NCI-H1105 treated with DMSO at 0.1 percent for 48 hours (cell line): ENCODE measurements at places on chromosomes 4 and X.

DNA sequence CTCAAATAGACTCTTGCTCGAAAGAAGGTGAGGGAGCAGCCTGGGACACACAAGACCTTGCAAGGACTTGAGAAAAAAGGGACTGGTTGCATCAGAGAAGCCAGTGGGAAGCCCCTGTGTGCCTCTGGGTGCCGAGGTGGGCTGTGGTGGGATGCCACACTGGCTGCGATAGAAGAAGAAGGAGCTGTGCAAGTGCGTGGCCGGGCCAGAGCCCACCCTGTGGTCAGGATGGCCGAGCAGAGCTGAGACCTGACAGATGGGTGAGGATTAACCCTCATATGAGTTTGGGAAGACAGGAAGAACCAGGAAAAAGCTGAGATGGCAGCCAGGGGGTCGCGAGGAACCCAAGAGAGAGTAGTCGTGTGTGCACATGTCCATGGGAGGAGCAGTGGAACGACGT, 44.6 kb upstream of the HGFAC start:
- no peak for DNase-seq

GRCh38 chr4:40199179-40199670, 2.4 kb downstream of the RHOH start:
- no peak for DNase-seq

- DNase-seq = no peak
These were observed 23.8 kb downstream of the AFAP1 start for GRCh38 chr4:7915875-7916242.

DNA sequence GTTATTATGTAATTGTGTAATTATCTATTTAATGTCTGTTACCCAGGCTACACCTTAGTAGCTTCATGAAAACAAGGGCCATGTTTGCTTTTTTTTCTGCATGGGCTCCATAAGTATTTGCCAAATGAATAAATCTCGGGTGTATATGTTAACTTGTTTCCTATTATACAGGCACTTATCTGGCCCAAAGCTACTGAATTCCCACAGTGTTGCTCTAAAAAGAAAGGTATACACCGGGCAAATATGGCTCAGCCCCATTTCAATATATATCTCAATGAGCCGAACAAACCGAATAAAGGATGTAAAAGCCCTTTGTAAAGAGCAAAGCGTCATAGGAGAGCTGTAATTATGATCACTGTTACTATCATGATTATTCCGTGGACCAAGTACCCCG, 767 bp downstream of the PAQR3 start:
- DNase-seq = peak; percentile 44

DNA sequence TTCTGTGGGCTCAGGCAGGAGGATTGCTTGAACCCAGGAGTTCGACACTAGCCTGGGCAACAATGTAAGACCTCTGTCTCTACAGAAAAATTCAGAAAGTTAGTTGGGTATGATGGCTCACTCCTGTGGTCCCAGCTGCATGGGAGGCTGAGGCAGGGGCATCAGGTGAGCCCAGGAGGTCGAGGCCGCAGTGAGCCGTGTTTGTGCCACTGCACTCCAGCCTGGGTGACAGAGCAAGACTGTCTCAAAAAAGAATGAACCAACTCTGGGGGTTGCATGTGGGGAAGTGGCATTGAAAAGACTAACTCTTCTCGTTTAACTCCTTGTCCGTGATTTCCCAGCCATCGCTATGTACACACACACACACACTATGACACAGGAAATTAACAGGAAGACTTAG, 26.9 kb downstream of the ENOPH1 start:
- no peak for DNase-seq

- DNase-seq = peak; percentile 2
These were observed 139.3 kb downstream of the TLL1 start for GRCh38 chr4:166012129-166013030.

DNA sequence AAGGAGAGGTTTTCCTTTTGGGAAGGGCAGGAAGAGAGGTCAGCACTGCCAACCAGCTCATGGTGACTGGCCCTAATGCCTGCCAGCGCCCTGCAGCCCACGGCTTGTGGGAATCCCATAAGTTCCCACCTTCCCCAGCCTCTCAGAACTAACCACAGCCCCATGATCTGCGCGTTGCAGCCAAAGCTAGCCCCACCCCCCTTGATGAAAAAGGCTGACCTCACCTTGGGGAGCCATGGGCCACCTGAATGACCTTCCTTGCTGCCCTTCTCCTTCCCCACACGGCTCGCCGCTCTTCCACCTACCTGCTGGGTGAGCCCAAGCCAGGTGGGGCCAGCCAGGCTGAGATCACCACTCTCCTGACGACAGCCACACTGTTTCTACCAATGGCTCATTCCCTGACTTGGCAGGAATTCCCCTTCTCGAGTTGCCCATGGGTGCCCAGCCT, 3.9 kb upstream of the ELF4 start:
- no peak for DNase-seq

GRCh38 chr4:7859326-7859725, 80.3 kb downstream of the AFAP1 start:
- DNase-seq = no peak

GRCh38 chr4:100450449-100450848, 67.4 kb downstream of the EMCN start:
- no peak for DNase-seq

- DNase-seq = no peak
These were observed 6.2 kb upstream of the AFF1 start for GRCh38 chr4:86928400-86929255.

DNA sequence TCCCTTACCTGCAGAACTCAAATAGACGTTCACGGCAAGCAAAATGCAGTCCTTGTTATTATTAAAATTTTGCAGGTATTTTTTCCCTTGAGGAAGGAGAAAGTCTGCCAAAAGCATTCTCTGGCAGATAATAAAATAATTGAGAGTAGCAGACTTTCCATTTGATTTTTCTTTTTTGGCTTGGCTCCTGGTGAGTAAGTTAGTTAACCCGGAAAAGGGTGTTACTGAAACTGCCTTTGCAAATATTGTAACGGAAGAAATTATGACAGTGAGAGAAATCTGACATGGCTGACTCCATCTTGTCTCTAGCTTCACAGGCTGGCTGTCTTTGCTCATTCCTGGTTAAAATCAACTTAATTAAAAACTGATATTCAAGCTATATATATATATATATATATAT, 100.5 kb downstream of the GPR143 start:
- DNase-seq = no peak

DNA sequence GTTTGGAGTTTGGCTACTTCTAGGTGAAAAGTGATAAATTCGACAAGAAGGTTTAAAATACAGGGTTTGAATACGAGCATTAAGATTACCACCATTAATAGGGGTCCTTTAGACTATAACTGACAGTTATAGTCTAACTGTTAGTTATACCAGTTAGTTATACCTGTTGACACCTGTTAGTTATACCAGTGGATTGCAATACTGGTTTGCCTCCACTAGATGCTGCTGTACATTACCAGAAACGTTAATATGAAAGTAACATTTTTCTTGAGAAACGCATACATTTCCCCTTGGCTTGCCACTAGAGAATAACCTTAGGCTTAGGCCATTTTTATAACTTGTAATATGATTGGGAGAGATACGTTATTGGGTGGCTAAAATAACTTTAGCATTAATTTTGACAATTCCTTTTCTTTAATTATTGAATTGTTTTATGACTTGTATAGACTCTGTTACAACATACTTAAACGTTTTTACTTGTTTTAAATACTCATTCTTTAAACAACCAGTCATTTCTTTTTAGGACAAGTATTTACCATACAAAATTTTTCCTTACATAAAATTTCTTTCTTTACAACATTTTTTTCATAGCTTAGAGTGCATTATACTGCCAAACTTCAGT, 911.2 kb downstream of the FSTL5 start:
- DNase-seq = no peak

GRCh38 chrX:115584696-115585095, 23.7 kb downstream of the PLS3 start:
- DNase-seq = no peak

GRCh38 chr4:113763029-113763285, 1.4 kb upstream of the CAMK2D start:
- DNase-seq = no peak

- DNase-seq = no peak
These were observed 117.3 kb downstream of the FAM13A start for GRCh38 chr4:88939697-88940096.

- no peak for DNase-seq
These were observed 116.1 kb downstream of the SPCS3 start for GRCh38 chr4:176435901-176436292.

GRCh38 chrX:31670245-31670644, 598.4 kb upstream of the FTHL17 start:
- no peak for DNase-seq

GRCh38 chr4:108861334-108861733, 98.5 kb upstream of the ETNPPL start:
- no peak for DNase-seq

GRCh38 chr4:152771741-152772533, 7.6 kb downstream of the TIGD4 start:
- no peak for DNase-seq

- DNase-seq = no peak
These were observed 6.9 kb upstream of the NSD2 start for GRCh38 chr4:1864076-1865008.

- DNase-seq = peak; percentile 4
These were observed 803.6 kb upstream of the ADGRL3 start for GRCh38 chr4:60396341-60397049.

DNA sequence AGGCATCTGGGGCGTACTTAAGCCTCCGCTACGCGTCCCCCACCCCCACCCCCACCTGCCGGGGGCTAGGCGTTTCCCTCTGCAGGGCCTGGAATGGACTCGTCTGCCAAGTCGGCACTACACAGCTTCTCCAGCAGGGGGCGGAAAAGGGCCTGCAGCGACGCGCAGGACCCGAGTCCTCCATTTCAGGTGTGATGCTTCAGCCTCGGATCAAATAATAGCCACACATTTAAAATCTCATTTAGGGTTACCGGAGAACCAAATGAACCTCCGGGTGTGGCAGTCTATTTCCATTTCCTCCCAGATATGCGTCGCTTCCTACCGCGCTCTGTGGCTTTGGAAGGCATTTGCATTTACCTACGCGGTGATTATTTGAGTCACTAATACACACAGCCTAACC, 2.9 kb downstream of the PAK3 start:
- DNase-seq = no peak

GRCh38 chr4:113384600-113384999, 335.1 kb downstream of the ANK2 start:
- no peak for DNase-seq

GRCh38 chr4:177408023-177408422, 34.2 kb downstream of the AGA start:
- DNase-seq = peak; percentile 33

DNA sequence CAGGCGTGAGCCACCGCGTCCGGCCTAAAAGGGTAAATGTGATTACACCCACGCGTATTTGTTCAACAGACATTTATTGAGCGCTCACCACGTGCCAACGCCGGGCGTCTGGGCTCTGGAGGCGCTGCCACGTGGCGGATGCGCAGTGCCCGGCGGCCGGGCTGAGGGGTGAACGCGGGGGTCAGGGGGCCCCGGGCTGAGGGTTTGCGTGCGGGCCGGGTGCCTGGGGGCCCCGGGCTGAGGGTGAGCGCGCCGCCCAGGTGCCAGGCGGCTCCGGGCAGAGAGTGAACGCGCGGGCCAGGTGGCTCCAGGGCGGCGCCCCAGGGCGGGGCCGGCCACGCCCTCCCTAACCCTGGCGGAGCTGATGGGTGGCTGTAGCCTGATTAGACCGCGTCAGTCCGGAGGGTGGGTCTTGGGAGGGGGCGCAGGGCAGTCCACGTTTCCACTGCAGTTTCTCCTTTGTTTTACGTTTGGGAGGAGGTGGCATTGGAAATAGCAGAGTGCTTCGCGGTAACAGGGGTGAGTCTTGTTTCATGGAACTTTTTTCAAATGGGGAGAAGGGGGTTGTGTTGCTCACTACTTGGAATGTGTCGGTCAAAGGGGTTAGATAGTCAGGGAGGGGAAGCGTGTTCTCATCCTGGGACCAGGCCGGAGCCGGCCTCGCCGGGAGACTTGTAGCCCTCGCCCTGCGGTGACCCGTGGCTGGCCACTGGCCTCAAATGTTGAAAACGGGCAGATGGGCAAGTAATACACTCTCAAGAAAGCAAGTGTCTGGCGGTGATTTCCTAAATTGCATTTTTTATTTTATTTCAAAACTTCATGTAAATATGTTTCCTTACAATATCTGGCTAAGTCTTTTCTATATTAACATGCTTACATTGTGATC, at the start of gene ZFP42:
Gene ZFP42, plus strand, starts transcription at position 450 of the 886 bp plus-strand sequence. CDS start 7,037 bp downstream, outside the sequence.
- DNase-seq = no peak
